ENCODE measurements at places on chromosomes 5 and 9.
A peak's percentile ranks its signal among the peaks of the same experiment; 100 is the strongest.

DNA sequence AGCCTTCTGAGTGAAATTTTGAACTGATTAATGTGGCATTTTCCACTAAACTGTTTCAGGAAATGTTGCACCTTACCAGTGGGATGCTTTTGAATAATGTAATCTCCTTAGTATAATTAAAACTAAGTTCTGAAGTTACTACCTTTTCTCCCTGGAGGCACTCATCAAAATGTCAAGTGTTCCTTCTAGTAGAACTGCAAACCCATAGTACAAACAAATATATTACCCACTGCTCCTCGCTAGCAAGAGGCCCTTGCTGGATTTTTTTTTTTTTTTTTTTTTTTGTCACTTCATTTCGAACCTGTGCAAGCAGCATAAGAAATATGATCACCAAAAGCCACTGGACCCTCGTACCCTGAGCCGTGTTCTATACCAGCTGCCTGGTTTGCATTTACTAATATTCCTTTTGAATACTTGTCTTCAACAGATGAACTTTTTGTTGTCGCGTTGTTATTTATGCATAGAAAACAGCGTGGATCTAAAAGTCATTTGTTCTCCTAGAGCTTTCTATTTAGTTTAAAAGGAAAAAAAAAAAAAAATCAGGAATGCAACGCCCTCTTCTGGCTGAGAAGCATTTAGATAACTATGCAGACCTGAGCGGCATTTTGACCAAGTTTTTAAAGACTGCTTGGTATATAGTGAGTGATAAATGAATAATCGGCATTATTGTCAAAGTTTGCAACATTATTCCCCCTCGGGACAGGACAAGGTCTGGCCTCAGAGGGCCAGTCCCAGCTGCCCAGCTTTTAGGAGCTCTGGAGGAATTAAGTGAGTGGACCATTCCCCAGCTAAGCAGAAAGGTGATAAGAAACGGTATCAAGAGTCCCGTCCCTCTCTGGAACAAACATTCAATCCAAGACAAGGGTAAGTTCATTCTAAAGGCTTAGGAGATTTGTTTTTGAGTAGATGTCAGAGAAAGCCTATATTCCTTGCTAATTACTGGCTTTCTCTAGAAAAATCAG is 162.5 kb upstream of the KIF2A start:
- DNase-seq, result no peak

DNA sequence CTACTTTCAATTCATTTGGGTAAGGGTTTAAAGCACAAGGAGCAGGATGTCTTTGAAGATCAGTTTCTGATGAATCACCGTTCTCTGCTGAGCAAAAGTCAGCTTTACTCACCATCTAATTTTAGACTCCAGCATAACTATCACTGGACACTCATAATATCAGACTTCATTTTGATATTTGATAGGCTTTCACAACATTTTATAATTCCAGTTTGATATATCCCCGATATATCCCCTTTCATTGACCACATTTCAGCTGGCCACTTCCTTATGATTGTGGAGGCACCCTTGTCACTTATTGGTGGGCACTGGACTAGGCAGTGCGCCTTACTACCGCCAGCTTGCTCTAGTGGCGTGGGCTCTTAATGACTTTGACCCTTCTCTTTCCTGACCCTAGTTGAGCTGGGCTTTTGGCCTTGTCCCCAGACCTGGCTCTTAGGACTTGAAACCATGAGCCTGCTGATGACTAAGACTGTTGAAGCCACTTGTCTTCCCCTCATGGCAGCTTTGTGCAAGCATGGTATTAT is 46.8 kb downstream of the CYSTM1 start:
- DNase-seq, result no peak

- no peak for DNase-seq
Measured at GRCh38 chr9:80797831-80798688, 891.3 kb downstream of the TLE1 start.

DNA sequence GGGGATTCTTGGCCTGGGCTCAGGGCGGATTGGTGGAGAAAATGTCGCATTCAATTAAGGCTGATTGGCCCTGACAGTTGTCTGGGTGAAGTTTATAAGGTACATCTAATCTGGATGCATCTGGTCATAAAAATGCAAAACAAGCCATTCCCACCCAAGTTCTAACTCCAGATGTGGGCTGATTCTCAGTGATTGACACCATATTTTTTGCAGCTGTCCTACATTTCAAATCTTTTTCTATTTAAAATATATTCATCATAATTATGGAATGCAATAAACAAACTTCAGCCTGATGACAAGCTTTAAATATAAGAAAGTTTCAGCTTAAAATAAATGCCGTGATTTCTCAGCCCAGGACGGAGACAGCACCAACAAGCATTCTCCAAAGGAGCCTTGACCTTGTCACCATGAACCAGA is 146.4 kb upstream of the SMIM23 start:
- no peak for DNase-seq

DNA sequence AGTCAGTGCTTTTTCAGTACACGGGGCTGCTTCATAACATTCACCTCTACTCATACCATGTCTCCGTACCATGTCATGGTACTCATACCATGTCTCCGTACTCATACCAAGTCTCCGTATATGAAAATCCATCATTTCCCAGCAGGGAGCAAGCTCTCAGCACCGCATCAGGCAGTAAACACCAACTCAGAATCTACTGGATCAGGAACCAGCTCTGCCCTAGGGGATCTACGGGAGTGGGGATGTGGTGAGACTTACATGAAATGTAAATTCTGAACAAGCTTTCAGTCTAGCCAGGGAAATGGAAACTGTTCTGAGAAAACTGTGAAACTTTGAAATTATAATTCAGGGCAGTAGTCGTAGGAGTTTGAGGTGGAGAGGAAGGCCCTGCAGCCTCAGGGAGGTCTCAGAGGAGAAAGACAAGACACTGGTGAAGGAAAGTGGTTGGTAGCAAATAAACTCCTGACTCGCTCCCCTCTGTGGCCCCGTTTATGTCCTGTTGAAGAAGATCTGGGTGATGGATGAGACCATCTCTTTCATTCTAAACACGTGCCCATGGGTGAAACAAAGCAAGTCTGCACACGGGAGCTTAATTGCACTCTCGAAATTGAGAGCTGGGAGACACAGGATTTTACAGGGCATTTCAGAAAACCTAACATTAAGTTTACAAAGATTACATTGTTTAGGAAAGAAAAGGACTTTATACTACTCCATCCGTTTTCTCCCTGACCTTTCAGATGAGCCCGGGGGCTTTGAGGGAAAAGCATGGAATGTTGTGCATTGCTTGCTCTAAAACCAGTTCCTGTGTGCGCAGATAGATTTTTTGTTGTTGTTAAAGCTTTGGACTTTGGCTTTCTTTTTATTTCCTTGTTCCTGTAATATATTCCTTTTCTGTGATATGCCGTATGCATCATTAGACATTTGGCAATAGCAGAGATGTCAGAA is 26.8 kb downstream of the ACTBL2 start:
- DNase-seq, result peak; percentile 68

- no peak for DNase-seq
Measured at GRCh38 chr5:120823328-120823727, 359.2 kb downstream of the PRR16 start.

DNA sequence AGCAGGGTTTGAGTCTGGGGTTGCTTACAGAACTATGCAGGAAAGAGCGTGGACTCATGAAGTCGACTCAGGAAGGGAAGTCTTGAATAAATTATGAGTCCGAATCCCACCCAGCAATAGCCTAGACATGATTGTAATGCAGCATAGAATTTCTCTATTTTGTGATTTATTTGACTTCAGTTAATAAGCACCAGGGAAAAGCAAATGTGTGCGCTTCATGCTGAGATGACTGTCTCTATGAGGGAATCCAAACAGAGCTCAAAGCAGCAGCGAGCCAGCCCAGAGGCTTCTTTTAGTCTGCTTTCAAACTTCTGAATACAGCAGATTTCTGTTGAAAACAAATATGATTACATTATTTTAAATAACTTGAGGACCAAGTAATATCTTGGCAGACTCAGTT is 188.0 kb downstream of the SEMA6A start:
- no peak for DNase-seq

GRCh38 chr5:8209500-8209899 is 340.6 kb downstream of the MTRR start:
- no peak for DNase-seq

Data from Caco-2 (cell line).